ENCODE measurements at places on chromosomes 16 and 17.

GRCh38 chr17:81380666-81381518 is 14.4 kb upstream of the BAHCC1 start:
- DNase-seq: no peak

DNA sequence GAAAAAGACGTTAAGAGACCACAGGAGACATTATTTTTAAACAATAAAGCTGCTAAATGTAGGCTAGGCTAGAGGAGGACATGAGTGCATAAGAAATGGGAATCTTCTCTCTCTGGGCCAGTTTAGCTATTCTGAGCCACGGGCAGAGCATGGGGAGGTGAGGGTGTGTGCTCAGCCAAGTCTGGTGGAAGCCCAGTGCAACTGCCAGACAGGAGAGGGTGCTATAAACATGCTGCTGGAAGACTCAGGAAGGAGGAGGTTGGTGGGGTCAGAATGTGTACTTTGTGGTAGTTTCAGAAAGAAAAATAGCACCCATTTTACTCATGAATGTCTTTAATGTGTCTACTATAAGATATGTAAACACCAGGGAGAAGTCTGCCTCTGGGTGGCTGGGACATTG is 5.9 kb upstream of the SDK2 start:
- DNase-seq: no peak

DNA sequence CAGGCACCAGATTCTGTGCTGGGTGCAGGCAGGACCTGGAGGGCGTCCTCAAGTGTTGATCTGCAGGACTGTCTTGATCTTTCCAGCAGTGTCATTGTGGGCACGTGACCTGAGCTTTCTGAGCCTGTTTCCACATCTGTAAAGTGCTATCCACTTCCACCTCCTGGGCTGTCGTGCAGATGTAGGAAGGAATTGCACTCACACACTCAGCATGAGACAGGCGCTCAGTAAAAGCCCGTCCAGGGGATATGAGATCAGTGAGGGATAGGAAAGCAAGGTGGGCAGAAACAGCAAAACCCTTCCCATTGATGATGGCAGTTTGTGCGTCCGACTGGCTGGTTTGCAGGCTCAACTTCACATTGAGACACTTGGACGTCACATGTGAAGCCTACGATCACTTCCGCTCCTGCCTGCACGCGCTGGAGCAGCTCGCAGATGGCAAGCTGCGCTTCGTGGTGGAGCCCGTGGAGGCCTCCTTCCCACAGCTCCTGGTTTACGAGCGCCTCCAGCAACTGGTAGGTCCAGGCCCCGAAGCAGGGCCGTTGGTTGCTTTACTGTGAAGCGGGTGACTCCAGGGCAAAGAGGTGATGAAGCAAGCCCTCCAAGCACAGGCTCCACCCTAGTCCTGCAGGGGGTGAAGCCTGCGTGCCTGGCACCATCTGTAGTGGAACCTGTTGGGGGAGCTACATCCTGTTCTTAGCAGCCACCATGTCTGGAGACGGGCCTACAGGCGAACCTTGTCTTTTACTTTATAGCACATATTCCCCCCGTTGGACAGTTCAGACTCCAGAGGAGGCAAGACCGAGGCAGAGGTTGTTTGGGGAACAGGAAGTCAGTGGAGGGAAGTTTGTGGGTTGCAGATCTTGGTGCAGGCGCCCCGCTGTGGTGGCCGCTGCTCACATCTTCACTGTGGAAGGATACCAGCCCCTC is 23.0 kb downstream of the METTL22 start:
- DNase-seq: no peak

DNA sequence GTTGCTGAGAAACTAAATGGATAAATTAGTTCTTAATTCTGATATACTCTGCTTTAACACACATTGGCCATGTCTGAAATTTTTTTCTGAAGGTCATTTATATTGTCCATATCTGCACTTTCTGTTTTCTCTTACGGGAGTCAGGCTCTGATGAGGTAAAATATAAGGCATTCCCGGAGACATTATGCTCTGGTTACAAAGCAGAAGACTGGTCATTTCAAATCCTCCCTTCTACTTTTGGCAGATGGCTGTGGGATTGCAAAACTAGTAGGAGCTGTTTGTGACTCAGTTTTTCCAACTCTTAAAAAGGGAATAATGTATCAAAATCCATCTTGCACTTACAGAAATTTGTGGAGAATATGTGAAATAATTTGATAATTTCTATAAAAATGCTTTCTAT is 92.2 kb upstream of the CPHXL start:
- DNase-seq: no peak

- DNase-seq: no peak
Observed at GRCh38 chr17:55291114-55291507, 26.4 kb downstream of the HLF start.

- DNase-seq: no peak
Observed at GRCh38 chr17:64187093-64187895, 57.4 kb upstream of the ERN1 start.

GRCh38 chr17:57927048-57927723 is 28.0 kb downstream of the CUEDC1 start:
- DNase-seq: no peak

DNA sequence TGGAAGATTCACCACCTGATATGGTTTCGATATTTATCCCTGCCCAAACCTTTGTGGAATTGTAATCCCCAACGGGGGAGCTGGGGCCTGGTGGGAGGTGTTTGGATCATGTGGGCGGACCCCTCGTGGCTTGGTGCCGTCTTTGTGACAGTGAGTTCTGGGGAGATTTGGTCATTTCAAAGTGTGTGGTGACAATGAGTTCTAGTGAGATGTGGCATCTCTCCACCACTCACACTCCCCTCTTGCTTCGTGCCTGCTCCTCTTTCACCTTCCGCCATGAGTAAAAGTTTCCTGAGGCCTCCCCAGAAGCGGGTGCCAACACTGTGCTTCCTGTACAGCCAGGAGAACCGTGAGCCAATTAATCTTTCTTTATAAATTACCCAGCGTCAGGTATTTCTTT is 9.7 kb downstream of the CCDC57 start:
- no peak for DNase-seq

- no peak for DNase-seq
Observed at GRCh38 chr17:80352991-80353665, 61.8 kb upstream of the ENDOV start.

All from GM06990 (cell line).